Effector memory CD8-positive, alpha-beta T cell (primary cell): ENCODE measurements at places on chromosomes 11 and 22.
A peak's percentile ranks its signal among the peaks of the same experiment; 100 is the strongest.

DNA sequence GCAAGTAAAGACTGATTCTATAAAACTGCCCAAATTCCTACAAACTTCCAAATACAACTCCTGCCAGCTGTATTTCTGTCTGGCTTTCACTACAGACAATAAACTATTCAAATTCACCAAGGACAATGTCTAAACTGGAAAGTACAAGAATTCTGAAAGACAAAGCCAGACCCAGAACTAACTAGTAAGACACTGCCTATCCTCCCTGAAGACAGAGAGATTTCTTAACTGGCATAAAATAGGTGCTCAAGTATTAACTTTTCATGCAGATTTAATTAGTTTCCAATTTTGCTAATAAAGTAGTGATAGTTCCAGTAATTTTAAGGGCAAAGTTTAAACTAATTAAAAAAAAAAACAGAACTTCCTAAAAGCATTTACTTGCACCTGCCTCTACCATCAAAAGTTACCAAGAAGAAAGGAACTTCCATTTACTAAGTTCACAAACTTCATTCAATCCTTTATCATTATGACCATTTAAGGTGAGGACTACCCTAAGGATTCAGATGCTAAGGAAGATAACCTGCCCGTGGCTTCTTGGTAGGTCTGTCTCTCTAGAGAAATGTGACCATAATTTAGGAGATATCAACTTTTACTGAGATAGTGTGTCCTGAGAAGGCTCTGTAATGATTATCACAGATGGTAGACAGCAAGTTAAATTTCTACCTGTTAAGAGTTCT, 45.2 kb downstream of the CELF1 start:
- DNase-seq, result no peak

DNA sequence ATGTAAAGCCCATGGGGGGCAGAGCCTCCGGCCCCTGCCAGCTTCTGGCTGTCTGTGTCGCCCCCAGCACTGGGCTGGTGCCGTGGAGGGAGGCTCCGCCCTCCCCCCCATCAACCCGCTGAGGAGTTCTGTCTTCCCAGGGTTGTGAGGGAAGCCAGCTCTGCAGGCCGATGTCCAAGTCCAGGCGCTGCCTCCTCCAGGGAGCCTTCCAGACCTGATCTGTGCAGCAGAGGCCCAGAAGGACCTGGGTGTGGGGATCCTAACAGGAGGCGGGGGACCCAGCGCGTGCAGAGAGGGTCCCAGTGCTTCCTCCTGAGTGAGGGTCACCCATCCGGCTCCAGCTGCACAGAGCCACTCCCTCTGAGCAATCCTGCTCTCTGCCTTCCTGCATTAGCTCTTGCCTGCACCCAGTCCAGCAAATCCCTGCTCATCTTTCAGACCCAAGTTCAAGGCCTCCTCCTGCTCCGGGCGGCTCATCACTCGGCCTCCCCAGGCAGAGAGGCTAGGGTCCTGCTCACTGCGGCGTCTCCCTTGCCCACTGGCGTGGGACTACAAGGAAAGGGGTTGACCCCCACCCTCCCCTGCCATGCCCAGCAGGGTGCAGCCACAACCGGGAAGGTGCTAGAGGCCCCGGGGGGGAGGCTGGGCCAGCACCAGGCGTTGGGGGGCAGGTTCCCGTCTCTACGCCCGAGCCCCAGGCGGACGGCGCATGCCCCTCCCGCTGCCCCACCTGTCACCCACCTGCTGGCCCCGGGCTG, 16.4 kb downstream of the PRR33 start:
- no peak for DNase-seq

GRCh38 chr22:21707677-21708076, 27.9 kb downstream of the YPEL1 start:
- DNase-seq, result no peak

- DNase-seq, result no peak
These were observed 42.1 kb upstream of the TPBGL start for GRCh38 chr11:75198278-75198973.

DNA sequence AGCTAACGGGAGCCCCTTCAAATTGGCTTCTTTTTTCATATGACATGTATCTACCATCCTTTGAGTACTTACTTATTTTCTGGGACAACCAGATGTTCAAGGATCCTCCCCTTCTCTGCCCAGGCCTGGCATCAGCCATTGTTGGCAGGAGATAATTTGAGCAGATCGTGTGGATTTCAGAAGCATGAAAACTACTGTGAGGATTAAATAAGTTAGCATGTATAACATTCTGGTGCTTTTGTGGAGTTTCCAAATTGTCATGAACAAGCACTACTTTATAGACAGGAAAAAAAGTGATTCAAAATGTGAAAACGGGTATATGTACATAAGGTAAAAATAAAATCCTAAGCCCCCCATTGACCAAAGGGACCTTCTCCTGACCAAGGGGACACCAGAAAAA, 2.1 kb upstream of the NADSYN1 start:
- no peak for DNase-seq

GRCh38 chr11:77449060-77449521, 24.8 kb downstream of the PAK1 start:
- no peak for DNase-seq

- DNase-seq, result no peak
These were observed 119.8 kb upstream of the SORL1-AS1 start for GRCh38 chr11:121572571-121573059.

DNA sequence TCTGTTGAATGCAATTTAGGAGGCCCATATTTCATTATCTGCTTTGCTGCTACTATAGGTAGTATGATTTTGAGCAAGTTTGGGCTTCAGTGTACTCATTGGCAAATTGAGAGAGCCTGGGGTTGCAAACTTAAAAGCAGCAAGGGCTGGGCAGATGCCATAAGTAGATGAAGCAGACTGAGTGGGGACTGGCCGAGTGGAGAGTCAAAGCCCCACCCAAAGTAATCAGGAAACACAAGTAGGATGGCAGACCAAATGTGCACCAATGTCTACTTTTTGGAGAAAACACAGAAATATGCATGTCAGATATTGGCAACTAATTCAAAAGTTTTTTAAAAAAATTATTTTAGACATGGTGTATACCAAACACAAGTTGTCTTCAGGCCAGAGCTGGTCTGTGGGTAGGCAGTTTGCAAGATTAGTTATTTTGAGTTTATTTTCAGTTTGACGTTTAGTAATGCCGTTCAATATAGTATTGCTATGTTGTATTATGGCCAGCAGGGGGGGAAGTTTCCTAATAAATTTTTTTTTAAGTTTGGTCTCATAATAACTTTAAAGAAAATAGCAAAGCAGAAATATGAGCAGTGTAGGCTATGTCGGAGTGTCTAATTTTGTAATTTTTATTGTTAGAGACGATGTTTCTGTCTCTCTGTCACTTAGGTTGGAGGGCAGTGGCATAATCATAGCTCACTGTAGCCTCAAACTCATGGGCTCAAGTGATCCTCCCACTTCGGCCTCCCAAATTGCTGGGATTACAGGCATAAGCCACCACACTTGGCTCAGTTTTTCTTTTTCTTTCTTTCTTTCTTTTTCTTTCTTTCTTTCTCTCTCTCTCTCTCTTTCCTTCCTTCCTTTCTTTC, 105.1 kb downstream of the HIPK3 start:
- DNase-seq, result peak; percentile 27

- no peak for DNase-seq
These were observed 10.3 kb downstream of the CADM1 start for GRCh38 chr11:115493905-115494304.
